ENCODE measurements at places on chromosomes 7 and 10. TPM values are rescaled to one million over a fixed set of nuclear protein-coding genes. Genes with fewer than 3 reads are reported as not detected.

PRSS58 gene
- not detected for total RNA-seq

MUC12 gene
- 2.7 TPM for total RNA-seq

DNA sequence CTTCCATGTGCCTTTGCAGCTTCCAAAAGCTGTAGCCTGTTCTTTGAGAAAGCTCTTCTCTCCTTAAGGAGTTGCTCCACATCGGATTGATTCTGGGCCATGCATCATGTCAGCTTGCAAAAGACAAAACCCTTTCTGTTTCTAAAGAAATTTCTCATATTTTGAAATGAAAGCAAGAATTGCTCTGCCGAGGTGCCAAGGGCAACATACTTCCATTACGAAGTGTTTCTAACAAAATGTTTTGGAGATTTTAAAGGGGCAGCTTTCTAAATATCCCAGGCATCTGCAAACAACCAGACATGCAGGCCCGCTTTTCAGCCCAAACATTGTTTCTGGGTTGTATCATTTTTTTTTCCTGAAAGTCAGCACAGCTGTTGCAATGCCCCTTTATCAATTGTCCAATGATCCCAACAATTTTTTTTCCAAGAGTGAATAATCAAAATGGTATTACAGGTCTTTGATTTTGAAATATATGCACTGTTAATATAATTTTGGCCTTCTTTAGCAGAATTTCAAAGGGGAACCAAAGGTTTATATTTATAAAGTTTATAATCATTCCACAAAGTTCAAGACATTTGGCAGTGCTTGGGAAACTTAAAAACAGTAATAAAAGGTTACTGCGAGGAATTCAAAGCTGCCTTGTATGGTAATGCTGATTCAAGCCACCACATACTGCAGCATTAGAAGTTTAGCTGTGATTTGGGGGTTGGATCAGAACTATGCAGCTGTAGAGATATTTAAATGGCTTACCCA is 61.0 kb downstream of the TES start:
- no peaks in the 10 kb centered on the region for H3K27me3 ChIP-seq
- no peaks in the 10 kb centered on the region for H3K36me3 ChIP-seq
- no peak overlapping the region for H3K4me3 ChIP-seq
- H3K4me1 ChIP-seq: peaks cover 27% of the 10 kb centered on the region
- H3K27ac ChIP-seq: peak overlapping the region; percentile 31
- no peak for DNase-seq

- H3K4me1 ChIP-seq: peaks cover 18% of the 10 kb centered on the region
- H3K4me3 ChIP-seq: no peak overlapping the region
- no peaks in the 10 kb centered on the region for H3K36me3 ChIP-seq
- DNase-seq: no peak
These were observed 185.0 kb downstream of the TCF7L2 start for GRCh38 chr10:113135025-113135424.

MMP21 gene
- not detected for total RNA-seq

DNA sequence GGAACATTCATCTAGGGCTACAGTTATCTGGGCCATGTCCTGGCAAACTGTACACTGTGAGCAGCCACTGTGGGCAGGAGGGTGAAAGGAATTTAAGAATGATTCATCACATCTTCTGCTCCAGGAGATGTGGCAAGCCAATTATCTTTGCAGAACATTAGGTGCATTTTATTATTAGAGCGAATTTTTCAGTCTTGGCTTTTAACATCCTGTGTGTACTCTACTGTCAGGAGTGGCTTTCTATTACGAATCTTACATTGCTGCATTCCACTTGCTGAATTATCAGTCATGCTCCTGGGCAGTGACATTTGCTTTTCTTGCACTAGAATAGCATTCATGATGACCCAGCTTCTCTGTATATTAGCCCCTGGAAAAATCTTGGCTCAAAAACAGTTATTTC is 109.2 kb upstream of the TARP start:
- H3K27ac ChIP-seq: no peak overlapping the region
- H3K4me3 ChIP-seq: no peak overlapping the region
- no peaks in the 10 kb centered on the region for H3K36me3 ChIP-seq
- no peaks in the 10 kb centered on the region for H3K27me3 ChIP-seq
- no peaks in the 10 kb centered on the region for H3K4me1 ChIP-seq

GRCh38 chr7:117592011-117592635 is 112.3 kb downstream of the CFTR start:
- H3K4me1 ChIP-seq: no peaks in the 10 kb centered on the region
- H3K27ac ChIP-seq: no peak overlapping the region
- no peaks in the 10 kb centered on the region for H3K36me3 ChIP-seq

DNA sequence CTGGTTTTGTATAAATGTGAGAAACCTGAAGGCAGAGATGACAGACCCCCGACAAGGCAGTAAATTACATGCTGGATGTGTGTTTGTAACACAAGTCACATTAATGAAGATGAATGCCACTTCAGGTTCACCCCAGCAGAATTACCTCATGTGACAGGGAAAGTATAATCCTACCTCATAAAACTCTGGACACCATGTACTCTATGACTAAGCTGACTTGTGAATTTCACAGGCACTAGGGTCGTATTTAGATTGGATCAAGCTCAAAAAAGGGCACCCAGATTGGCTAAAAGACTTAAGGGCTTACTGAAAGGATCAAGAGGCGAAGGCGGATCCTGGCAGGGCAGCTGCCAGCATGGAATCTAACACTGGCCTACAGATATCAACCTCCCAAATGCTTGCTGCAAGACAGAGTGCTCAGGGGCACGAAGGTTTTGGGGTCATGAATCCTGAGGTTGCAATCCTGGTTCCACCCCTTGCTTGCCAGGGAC is 161.4 kb downstream of the PIP4K2A start:
- peaks cover 8% of the 10 kb centered on the region for H3K4me1 ChIP-seq
- no peak overlapping the region for H3K27ac ChIP-seq
- no peak overlapping the region for H3K4me3 ChIP-seq

DNA sequence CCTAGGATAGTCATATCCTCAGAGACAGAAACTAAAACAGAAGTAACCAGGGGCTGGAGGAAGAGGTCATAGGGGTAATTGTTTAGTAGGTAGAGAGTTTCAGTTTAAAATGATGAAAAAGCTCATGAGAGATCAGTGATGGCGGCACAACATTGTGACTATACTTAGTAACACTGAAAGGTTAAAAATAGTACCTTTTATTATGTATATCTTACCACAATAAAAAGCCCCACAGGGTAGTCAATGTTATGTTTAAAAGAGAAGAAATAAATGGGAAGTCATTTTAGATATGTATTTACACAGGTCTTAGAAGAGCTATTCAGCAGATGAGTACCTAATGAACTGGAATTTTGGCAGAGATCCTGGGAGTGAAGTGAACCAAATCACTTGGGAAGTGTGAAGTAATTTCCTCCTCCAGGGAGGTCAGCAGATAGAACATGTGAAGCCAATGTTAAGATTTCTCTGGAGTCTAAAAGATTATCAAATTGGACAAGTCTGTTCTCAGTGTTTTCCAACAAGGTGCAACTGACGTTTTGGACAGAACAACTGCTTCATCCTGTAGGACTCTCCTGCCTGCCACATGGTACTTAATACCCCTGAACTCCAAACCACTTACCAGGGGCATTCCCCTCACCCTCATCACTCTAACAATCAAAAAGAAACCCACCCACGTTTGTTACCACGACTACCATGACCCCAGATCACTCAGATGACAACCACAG is 6.4 kb downstream of the CDCA7L start:
- no peak overlapping the region for H3K27ac ChIP-seq

SPDYE11 gene
- not detected for total RNA-seq

Data from vagina (tissue), 2 donors.